DMS153 (cell line): ENCODE measurements at places on chromosomes 12 and 14.

DNA sequence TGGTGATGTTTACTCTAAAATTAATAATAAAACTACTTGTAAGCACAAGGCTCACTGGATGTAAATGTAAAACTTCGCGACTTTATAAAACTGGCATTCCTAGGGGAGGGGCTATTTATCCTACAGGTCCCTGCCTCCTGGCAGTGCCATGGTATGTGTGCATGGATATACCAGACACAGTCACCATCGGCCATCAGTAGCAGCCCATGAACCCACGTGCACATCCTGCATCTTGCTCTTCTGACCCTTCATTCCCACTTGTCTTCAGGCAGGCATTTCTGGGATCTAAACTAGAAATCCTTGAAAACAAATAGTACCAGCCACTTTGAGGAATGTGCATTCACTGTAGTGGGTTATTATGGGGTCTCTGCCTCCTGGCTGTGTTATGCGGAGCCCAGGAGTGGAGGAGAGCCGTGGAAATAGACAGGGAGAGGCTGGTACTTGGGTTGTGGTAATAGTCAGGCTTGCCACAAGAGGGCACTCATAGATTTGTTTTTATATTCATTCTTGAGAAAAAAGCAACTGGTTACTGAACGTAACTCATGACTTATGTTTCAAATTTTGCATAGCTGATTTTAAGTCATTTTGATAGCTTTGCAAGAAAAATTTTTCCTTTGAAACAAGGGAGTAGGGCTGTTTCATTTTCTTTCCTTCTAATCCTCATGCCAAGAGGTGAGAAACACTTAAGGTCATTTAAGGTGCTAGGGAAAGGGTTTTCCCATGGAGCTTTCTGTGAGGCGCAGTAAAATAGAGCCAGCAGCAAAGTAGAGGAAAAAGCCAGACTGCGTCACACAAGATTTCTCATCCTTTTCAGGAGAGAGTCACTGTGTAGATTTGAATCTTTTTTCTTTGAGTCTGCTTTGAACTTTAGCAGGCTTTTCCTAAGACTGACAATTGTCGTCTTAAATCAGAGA is 17.4 kb upstream of the GALNT16 start:
- peak; percentile 7 for DNase-seq

GRCh38 chr14:104228221-104228620 is 89.8 kb downstream of the KIF26A start:
- no peak for DNase-seq

- DNase-seq: no peak
These were observed 237.6 kb upstream of the AMIGO2 start for GRCh38 chr12:47317175-47317915.

DNA sequence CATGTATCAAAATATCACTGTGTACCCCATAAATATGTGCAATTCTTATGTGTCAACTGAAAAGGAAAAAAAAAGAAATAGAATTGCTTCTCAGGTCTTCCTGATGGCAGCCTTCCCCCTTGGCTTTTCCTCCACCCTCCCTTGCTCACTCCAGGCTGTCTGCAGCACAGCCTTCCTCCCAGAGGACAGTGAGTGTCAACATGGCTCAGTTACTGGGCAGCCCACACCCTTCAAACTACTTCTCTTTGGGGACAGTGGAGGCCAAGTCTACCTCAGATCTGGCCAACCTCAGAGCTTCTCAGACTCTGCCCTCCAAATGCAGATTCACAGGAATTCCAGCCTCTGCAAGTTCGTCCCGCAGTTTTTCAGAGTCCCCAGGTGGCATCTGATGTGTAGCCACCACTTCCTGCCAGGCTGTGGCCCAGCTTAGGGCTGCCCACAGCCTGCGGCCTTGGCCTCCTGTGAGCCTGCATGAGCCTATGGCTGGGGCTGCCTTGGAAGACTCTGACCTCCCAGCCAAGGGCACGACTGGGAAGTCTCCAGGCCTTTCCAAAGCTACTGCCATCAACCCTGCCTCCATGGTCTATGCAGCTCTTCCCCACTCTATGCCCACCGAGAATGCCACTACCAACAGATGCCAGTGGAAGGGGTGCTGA is 148.0 kb upstream of the PWP1 start:
- DNase-seq: no peak

DNA sequence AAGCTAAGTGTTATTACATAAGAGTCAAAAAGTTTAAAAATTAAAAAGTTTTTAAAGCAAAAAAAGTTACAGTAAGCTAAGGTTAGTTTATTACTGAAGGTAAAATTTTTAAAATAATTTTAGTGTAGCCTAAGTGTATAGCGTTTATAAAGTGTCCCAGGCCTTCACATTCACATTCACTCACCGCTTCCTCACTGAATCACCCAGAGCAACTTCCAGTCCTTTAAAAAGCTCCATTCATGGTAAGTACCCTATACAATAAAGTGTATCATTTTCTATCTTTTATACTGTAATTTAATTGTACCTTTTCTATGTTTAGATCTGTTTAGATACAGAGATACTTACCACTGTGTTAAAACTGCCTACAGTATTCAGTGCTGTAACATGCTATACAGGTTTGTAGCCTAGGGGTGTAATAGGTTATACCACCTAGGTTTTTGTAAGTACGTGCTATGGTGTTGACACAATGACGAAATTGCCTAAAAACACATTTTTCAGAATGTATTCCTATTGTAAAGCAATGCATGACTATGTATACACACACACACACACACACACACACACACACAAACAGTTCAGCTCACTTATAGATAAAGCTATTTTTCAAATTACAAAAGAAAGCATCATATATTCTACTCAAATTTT is 3.7 kb downstream of the CLEC14A start:
- no peak for DNase-seq

DNA sequence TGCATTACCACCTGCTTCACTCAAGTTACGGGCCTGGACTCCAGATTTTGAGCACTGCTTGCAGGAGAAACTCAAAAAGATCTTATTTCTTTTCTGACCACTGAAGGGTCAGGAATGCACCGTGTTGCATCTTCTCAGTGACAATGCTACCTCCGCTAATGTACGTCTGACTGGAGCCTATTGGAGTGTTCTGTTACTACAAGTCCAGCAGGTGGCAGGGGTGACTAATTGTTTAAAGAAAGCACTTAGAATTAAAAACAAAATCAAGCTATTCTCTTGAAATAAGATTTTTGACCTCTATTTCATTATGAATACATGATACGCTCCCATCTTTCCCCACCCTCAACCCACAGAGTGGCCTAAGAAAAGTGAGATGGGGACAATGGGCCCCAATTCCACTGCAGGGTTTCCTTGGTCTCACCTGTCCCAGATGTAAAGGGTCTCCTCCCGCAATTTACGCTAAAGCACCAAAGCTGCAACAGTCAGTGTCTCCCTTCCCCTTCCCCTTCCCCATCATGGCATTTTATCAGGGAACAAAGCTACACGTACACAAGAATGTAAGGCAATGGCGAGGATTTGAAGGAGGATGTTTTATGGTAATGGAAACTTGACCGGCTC is 2.2 kb downstream of the TBPL2 start:
- DNase-seq: no peak

GRCh38 chr14:25833341-25834126 is 764.3 kb downstream of the NOVA1 start:
- peak; percentile 67 for DNase-seq

DNA sequence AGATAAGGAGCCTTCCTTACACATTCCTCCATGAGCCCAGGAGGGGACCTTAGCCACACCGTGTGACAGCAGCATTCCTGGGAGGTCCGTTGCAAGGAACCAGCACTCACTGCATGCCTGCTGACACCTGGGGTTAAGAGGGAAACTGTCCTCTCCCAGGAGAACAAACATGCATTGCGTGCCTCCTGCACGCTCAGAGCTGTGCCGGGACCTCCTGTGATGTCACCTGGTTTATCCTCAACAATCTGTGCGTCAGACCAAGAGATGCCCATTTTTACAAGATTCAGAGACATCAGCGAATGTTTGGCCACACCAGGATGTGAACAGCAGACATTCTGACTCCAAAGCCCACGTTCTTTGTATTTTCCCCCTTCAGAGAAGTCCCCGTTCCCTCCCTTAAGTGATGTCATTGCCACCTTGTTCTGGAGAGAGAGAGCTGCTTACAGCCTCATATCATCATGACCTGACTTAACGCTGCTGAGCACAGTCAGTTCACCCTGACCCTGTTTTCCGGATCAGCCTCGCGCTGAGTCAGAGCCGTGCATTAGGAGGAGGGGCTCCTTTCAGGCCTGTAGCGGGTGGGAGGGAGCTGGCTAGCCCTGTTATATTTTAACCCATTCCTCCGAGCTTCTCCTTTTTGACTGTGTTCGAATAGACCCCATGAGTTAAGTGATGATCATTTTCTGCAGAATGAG is 36.2 kb downstream of the TMEM120B start:
- no peak for DNase-seq

- no peak for DNase-seq
These were observed 1.6 kb downstream of the SETD1B start for GRCh38 chr12:121805171-121806008.

DNA sequence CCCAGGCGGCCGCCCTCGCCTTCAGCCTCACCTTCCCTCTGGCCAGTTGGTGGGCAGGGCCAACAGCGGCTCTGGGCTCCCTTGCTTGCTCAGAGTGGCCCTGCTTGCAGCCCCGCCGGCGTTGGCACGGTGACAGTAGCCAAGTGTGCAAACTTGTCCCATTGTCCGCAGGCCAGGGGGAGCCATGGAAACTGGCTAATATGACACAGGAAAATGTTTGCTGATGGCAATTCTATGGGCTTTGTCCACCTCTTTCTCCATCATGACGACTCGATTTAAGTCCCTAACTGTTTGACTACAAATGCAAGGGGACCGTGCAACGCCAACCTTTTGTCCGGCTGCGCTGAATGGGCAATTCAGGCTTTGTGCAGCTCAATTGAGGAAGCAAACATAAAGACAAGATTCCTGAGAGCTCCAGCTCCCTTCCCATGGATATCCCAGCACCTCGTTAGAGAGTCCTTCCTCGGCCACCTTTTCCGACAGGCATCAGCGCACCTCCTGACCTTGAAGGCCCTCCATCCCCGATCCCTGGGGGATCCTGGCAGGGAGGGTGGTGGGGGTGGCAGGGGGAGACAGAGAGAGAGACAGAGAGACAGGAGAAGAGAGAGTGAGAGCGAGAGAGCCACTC is 785 bp upstream of the FAM181A start:
- DNase-seq: peak; percentile 53

GRCh38 chr14:100532906-100533655 is 54.1 kb downstream of the BEGAIN start:
- DNase-seq: no peak

DNA sequence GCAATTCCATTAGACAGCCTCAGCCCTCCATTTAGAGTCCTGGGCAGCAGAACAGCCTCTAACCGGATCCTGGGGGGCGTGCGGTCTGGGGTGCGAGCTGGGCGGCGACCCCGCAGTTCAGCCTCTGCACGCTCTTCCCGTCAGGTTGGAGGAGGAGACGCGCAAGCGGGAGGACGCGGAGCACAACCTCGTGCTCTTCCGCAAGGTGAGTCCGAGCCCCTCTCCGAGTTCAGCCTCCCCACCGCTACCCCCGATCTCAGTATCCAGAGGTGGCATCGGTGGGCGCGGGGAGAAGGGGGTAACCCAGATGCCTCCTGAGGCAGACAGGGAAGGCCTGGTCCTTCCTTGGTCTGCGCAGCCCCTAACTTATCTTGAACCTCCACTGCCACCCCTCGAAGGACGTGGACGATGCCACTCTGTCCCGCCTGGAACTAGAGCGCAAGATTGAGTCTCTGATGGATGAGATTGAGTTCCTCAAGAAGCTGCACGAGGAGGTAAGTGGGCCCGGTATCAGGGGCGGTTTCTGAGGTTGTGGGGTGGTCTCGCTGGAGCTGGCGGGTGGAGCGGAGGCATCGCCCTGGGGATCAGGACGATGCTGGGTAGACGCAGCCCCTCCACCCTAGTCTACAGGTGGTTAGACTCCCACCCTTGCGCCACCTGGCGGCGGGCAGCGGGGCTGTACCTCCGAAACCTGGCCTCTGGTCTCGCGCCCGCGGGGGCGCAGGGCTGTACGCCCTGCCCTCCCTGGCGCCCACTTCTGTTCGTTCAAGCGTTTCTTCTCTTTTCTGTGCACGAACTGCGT is 1.3 kb downstream of the PRPH start:
- peak; percentile 50 for DNase-seq

DNA sequence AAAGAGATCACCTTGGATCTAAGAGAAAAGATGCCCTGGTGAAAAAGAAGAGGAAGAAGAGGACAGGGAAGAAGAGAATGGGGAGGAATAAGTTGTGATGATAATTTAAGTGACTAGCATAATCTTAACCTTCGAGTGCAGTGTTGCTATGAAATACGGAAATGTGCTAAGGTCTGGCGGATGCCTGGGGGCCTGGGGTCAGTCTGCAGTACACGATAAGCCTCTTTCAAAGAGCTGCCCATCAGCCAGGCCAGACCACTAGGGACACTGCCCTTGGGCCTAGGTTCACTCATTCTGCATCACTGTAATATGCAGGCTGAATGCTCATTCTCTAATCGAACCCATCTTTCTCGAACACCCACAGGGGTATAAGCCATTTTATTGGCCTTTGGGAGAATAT is 83.4 kb downstream of the PLEKHG3 start:
- no peak for DNase-seq
